ENCODE measurements at places on chromosomes 2 and 18. TPM values are rescaled to one million over a fixed set of nuclear protein-coding genes. Genes with fewer than 3 reads are reported as not detected.

Gene SERPINB11
- total RNA-seq, result 1.0 TPM

Gene SOWAHC
- total RNA-seq, result 23.0 TPM

Gene PRADC1
- total RNA-seq, result 49.1 TPM

Gene PLB1
- 2.4 TPM for total RNA-seq

Data from tongue (tissue), 3 donors.